Fibroblast of lung (primary cell): ENCODE measurements at places on chromosomes 5 and 9. TPM values are rescaled to one million over a fixed set of nuclear protein-coding genes. Genes with fewer than 3 reads are reported as not detected.

PFN3 gene
- total RNA-seq = not detected in 2 replicates

ANGPTL2 gene
- 108 and 163 TPM in 2 replicates for total RNA-seq

TMEM174 gene
- not detected in 2 replicates for total RNA-seq

PCDHGA3 gene
- total RNA-seq = 1.5 and 2.8 TPM in 2 replicates

TRIP13 gene
- 2.1 and 7.4 TPM in 2 replicates for total RNA-seq

CFAP77 gene
- 0.26 TPM in 1 of 2 replicates, not detected in the other for total RNA-seq

- peaks cover 8% of the 10 kb centered on the region for H3K4me1 ChIP-seq
- no peaks in the 10 kb centered on the region for H3K27me3 ChIP-seq
- DNase-seq = no peak
- no peak overlapping the region for H3K27ac ChIP-seq
- H3K36me3 ChIP-seq = no peaks in the 10 kb centered on the region
- no peak overlapping the region for H3K4me3 ChIP-seq
These were observed 65.7 kb upstream of the ZNF462 start for GRCh38 chr9:106797299-106797698.

DNA sequence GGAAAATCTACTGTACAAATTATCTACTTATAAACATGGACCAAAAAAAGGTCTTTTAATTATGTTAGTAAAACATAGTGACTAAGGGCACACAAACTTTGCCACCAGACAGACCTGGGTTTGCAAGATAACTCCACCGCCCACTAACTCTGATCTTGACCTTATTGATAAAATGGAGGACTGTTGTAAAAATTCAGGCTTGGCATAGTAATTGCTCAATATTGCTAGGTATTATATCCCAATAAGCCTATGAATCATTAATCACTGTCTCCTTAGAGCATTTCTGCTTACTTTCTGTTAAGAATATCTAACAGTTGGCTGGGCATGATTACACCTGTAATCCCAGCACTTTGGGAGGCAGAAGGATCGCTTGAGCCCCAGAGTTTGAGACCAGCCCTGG is 3.8 kb downstream of the C9orf40 start:
- no peaks in the 10 kb centered on the region for H3K36me3 ChIP-seq
- DNase-seq = no peak
- no peak overlapping the region for H3K27ac ChIP-seq
- H3K4me3 ChIP-seq = no peak overlapping the region

GRCh38 chr5:113806904-113807303 is 293.4 kb downstream of the YTHDC2 start:
- no peaks in the 10 kb centered on the region for H3K4me1 ChIP-seq
- no peaks in the 10 kb centered on the region for H3K27me3 ChIP-seq
- peak; percentile 21 for DNase-seq
- no peak overlapping the region for H3K4me3 ChIP-seq
- H3K36me3 ChIP-seq = no peaks in the 10 kb centered on the region

- H3K27ac ChIP-seq = no peak overlapping the region
- DNase-seq = peak; percentile 55
- no peaks in the 10 kb centered on the region for H3K27me3 ChIP-seq
- H3K4me3 ChIP-seq = no peak overlapping the region
These were observed 113.6 kb downstream of the DEPDC1B start for GRCh38 chr5:60586307-60586901.

DNA sequence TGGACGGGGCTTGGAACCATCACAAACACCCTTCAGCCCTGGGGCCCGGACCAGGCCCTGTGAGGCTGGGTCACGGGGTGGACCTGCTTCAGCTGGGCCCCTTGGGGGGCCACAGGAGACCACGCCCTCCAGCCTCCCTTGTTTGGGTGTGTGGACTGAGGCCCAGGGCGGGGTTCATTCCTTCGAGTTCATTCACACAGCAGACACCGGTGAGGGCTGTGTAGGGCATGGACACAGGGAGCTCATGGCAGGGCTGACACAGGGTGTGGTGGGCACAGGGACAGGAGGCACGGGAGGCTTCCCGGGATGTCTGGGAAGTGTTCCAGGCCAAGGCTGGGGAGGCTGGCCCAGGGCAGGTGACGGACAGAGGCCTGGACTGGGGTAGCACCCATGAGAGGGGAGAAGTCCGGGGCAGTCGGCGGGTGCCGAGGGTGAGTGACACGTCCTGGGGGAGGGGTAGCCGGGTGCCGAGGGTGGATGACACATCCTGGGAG is 8.9 kb downstream of the DNLZ start:
- H3K27ac ChIP-seq = peak overlapping the region; percentile 32
- no peak overlapping the region for H3K4me3 ChIP-seq
- peak; percentile 37 for DNase-seq
- peaks cover 4% of the 10 kb centered on the region for H3K4me1 ChIP-seq
- H3K27me3 ChIP-seq = no peaks in the 10 kb centered on the region
- peaks cover 36% of the 10 kb centered on the region for H3K36me3 ChIP-seq

- no peak overlapping the region for H3K4me3 ChIP-seq
- H3K27me3 ChIP-seq = no peaks in the 10 kb centered on the region
- DNase-seq = no peak
- H3K36me3 ChIP-seq = no peaks in the 10 kb centered on the region
- no peak overlapping the region for H3K27ac ChIP-seq
These were observed 39.7 kb upstream of the COL15A1 start for GRCh38 chr9:98903961-98904411.

DNA sequence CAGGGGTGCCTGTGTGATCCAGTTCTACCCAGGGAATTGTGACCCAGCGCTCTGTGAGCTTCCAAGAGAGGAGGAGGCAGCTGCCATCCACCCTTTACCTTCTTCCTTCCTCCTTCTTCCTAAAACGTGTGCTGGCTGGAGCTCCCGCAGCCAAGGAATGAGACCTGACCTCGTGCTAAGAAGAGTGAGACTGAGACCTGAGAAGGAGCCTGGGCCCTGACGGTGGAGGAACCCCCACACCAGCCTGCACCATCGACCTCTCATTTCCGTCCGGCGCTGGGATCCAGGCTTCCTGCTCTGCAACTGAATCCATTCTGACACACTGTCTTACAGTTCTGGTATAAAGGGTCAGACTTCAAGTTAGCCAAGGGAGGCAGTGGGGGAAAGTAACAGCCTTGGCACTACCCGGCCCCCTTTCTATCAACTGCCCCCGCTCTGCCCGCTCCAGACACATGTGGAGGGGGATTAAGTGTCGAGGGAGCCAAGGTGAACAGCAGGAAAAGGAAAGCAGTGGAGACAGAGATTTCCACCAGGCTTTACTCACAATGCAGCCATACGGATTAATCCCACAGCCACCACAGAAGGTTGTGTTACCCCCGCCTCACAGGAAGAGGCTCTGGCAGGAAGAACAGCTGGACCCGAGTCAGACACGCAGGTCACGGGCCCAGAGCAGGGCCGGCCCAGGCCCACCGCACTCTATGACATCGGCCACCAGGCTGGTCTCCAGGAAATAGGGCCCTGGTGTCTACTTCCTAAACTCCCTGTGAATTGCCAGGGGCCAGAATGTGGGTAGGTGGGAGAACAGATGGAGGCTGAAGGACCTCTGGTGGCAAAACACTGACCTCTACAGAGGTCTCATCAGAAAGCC is 15.8 kb downstream of the MGAT1 start:
- peaks cover 31% of the 10 kb centered on the region for H3K4me1 ChIP-seq
- no peak for DNase-seq
- H3K4me3 ChIP-seq = no peak overlapping the region
- peak overlapping the region; percentile 94 for H3K27ac ChIP-seq
- H3K36me3 ChIP-seq = peaks cover 10% of the 10 kb centered on the region
- no peaks in the 10 kb centered on the region for H3K27me3 ChIP-seq

DNA sequence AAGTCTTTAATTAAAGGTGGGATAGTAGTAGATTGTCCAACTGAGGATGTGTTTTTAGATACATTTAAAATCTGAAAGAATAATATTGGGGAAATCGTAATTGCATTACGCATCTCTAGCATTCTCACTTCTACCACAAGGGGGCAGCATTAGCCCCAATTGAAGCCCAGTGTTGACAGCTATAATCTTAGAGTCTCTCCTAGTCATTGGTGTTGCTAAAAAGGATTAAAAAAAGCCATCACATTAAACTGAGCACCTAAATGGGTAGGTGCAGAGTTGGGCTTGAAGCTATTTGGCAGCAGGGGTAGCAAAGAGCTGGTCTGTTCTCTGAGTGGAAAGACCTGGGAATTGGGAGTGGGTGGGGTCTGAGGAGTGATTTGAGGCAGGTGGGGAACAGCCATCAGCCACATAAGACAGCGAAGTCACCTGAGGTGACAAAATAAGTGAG is 177.2 kb downstream of the OSTF1 start:
- no peaks in the 10 kb centered on the region for H3K4me1 ChIP-seq
- H3K36me3 ChIP-seq = no peaks in the 10 kb centered on the region
- no peak overlapping the region for H3K27ac ChIP-seq
- peak; percentile 57 for DNase-seq
- H3K4me3 ChIP-seq = no peak overlapping the region
- H3K27me3 ChIP-seq = no peaks in the 10 kb centered on the region

- H3K4me1 ChIP-seq = no peaks in the 10 kb centered on the region
- no peak for DNase-seq
- no peaks in the 10 kb centered on the region for H3K27me3 ChIP-seq
- no peak overlapping the region for H3K27ac ChIP-seq
- no peaks in the 10 kb centered on the region for H3K36me3 ChIP-seq
- H3K4me3 ChIP-seq = no peak overlapping the region
These were observed 118.1 kb downstream of the ADAMTS2 start for GRCh38 chr5:179227229-179227579.

- H3K4me1 ChIP-seq = peaks cover 35% of the 10 kb centered on the region
- H3K27ac ChIP-seq = no peak overlapping the region
- no peaks in the 10 kb centered on the region for H3K36me3 ChIP-seq
- DNase-seq = peak; percentile 60
These were observed 75.7 kb upstream of the SAP30L start for GRCh38 chr5:154370119-154370518.

DNA sequence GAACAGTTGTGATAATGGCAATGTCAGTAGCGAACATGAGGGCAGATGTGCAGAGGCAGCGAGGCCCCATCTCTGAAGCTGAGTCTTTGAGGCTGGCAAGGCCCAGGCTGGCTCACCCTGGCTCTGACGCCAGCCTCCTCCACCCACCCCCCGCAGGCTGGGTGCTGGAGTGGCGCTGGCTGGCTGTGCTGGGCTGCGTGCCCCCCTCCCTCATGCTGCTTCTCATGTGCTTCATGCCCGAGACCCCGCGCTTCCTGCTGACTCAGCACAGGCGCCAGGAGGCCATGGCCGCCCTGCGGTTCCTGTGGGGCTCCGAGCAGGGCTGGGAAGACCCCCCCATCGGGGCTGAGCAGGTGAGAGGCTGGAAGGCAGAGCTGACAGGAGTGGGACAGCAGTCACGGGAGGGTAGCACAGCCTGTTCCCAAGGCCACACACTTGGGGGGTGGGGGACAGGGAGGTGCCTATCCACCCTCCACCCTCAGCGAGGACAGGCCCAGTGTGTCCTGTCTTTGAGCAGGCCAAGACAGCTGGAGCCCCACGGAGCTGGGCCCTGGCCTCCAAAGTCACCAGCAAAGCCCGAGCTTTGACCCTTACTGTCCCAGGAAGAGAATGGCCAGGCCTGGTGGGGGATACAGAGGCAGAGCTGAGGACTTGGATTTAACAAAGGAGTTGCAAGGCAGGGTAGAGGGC is 5.6 kb downstream of the SLC2A8 start:
- H3K27ac ChIP-seq = no peak overlapping the region
- H3K4me1 ChIP-seq = no peaks in the 10 kb centered on the region
- DNase-seq = no peak
- H3K36me3 ChIP-seq = peaks cover 2% of the 10 kb centered on the region

GRCh38 chr9:133991214-133991921 is 756 bp downstream of the VAV2 start:
- no peaks in the 10 kb centered on the region for H3K36me3 ChIP-seq
- H3K4me1 ChIP-seq = peaks cover 16% of the 10 kb centered on the region
- peak overlapping the region; percentile 88 for H3K4me3 ChIP-seq

GRCh38 chr9:97529363-97530076 is 28.1 kb downstream of the TMOD1 start:
- peak; percentile 5 for DNase-seq
- no peaks in the 10 kb centered on the region for H3K27me3 ChIP-seq

DNA sequence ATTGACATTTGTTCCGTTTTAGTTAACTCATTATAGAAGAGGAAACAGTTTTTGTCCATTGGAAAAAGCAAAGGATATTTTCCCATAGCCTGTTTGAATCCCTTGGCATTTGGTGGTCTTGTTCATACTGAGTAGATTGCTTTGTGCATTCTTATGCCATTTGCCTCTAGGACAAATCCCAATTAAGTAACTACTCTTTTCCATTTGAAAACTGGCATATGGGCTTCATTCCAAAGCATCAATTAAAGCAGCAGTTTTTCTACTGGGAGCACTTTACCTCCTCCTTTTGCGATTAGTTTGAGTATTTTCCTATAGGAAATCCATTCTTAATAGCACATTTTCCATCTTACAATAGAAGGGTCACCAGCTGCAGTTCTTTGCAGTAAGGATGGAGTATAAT is 31.2 kb downstream of the GPR21 start:
- peaks cover 4% of the 10 kb centered on the region for H3K36me3 ChIP-seq
- H3K27ac ChIP-seq = no peak overlapping the region
- DNase-seq = no peak
- peaks cover 11% of the 10 kb centered on the region for H3K4me1 ChIP-seq
- H3K4me3 ChIP-seq = no peak overlapping the region
- no peaks in the 10 kb centered on the region for H3K27me3 ChIP-seq

- no peak overlapping the region for H3K4me3 ChIP-seq
- H3K36me3 ChIP-seq = no peaks in the 10 kb centered on the region
- no peaks in the 10 kb centered on the region for H3K4me1 ChIP-seq
- DNase-seq = no peak
These were observed 464.1 kb downstream of the DMRT2 start for GRCh38 chr9:1514250-1514649.

GRCh38 chr9:134379831-134380365 is 53.6 kb downstream of the RXRA start:
- H3K27me3 ChIP-seq = no peaks in the 10 kb centered on the region
- H3K4me1 ChIP-seq = peaks cover 12% of the 10 kb centered on the region
- peak; percentile 67 for DNase-seq
- no peaks in the 10 kb centered on the region for H3K36me3 ChIP-seq
- H3K27ac ChIP-seq = no peak overlapping the region

DNA sequence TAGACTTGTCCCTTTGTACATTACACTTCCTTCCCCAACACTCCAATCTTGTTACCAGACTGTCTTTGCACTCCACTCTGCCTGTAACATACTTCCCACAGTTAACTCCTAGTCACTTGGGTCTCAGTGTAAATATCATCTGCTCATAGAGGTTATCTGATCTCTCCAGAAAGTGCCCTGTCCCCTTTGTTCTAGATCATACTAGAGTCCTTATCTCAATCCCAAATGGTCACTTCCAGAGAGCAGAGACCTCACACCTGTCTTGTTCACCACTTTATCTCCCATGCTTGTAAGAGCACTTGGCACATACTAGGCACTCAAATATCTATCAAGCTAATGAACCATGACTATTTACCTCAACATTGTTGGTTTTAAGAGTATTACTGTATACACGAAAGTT is 30.4 kb downstream of the SETX start:
- H3K27ac ChIP-seq = no peak overlapping the region
- H3K4me3 ChIP-seq = no peak overlapping the region
- H3K4me1 ChIP-seq = no peaks in the 10 kb centered on the region
- DNase-seq = no peak
- no peaks in the 10 kb centered on the region for H3K27me3 ChIP-seq

GRCh38 chr9:136662656-136663581 is at the start of gene EGFL7:
Gene EGFL7 (plus strand): TSS chr9:136662916. CDS start chr9:136668283, 5,367 bp downstream.
- H3K4me1 ChIP-seq = no peaks in the 10 kb centered on the region
- DNase-seq = no peak
- H3K36me3 ChIP-seq = no peaks in the 10 kb centered on the region

- H3K36me3 ChIP-seq = no peaks in the 10 kb centered on the region
- H3K4me1 ChIP-seq = no peaks in the 10 kb centered on the region
- H3K27ac ChIP-seq = no peak overlapping the region
- no peak overlapping the region for H3K4me3 ChIP-seq
- DNase-seq = no peak
These were observed 11.0 kb upstream of the MTMR12 start for GRCh38 chr5:32323741-32324140.
